NCI-H526 (cell line): ENCODE measurements at places on chromosomes 3 and 15.

DNA sequence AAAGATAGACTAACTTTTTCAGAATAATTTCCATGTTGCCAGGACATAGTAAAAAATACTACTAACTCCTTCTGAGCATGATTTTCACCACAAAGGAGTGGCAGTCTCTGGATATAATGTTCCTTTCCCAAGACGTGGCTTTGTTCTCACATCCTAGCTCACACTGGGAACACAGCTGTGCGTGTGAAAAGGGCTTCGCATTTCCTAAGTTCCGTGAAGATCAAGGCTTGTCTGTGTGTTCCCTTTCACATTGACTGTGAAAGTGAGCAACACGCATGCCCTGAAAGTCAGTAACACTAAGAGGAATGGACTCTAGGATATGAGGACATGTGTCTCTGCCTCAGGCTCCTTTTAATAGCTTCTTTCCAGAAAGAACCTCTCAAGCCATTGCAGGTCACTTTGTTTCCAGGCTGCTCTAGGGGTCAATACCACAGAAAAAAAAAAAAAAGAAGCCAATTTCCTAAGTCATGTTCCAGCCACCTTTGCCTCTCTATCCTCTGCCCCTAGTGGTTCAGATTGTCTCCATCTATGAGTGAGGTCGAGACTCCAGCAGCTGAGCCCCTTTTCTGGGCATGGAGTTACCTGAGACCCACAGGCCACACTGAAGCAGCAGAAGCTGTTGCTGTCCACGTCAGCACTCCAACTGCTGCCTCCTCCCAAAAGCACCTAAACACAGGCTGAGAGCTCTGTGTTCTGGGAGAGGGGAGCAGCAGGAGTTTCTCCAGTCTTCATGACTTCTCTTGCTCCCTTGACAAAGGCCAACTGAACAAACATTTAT is 355.9 kb downstream of the RSL24D1 start:
- DNase-seq, result no peak

- DNase-seq, result no peak
These were observed 809.6 kb upstream of the NR2F2 start for GRCh38 chr15:95520922-95521321.

- DNase-seq, result peak; percentile 39
These were observed at the start of gene ACP3 for GRCh38 chr3:132317229-132317948. Gene ACP3, plus strand, starts transcription at chr3:132317407. Its CDS starts 50 bp downstream, at chr3:132317457.

GRCh38 chr15:31574766-31575165 is 248.1 kb downstream of the KLF13 start:
- no peak for DNase-seq

GRCh38 chr3:38221005-38221404 is 44.6 kb upstream of the SLC22A13 start:
- DNase-seq, result no peak

DNA sequence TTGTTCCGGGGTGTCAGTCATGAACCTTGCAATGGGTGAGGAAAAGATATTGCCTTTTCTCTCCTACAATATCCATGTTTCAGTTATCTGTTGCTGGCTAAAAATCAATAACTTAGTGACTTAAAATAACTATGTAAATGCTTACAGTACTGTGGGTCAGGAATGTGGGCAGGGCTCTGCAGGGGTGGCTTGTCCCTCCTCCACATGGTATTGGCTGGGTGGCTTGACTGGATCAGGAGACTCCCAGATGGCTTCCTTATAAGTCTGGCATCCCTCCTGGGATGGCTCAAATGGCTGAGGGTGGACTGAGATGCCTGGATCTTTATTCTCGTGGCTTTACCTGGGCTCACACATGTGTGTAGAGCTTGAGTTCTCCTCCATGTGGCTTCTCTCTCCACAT is 47.5 kb downstream of the GTPBP8 start:
- no peak for DNase-seq

GRCh38 chr15:80929225-80929624 is 60.4 kb downstream of the MESD start:
- DNase-seq, result no peak

GRCh38 chr15:36331531-36332275 is 247.7 kb upstream of the CDIN1 start:
- DNase-seq, result no peak
